CD4-positive, alpha-beta T cell treated with Interleukin-6 for 4 hours (primary cell): ENCODE measurements at places on chromosomes 11 and 22.
A peak's percentile ranks its signal among the peaks of the same experiment; 100 is the strongest.

GRCh38 chr22:24595228-24595627 is 2.4 kb upstream of the LRRC75B start:
- no peak for DNase-seq

DNA sequence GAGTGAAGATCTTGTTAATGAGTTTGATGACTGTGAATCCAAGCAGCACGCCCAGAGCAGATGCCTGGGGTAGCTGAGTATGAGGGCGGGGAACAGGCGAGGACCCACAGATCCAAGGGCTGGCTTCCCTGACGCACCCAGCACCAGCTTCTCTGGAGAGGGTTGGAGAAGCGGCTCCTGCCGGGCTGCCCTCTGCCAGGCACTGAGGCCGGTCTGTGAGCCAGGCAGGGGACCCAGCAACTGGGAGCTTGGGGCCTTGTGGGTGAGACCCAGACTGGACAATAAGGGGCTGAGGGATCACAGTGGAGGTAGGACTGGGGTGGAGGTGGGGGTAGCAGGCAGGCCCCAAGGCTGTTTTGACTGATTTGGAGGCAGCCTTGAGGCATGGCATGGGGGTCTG is 8.6 kb upstream of the SYT12 start:
- no peak for DNase-seq

DNA sequence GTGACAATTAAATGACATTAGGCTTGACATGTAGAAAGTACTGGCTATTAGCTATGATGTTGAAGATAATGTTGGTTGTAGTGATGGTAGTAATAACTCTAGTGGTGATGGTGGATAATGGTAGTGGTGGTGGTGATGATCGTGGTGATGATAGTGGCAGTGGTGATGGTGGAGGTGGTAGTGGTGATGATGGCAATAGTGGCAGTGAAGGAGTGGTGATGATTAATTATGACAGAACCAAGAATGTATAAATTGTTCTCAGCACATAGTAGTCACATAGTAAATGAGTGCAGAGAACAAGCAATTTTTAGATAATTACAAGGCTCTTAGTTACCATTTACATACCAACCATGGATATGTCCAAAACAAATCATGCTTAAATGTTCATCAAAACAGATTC is 5.3 kb upstream of the CD44 start:
- no peak for DNase-seq

DNA sequence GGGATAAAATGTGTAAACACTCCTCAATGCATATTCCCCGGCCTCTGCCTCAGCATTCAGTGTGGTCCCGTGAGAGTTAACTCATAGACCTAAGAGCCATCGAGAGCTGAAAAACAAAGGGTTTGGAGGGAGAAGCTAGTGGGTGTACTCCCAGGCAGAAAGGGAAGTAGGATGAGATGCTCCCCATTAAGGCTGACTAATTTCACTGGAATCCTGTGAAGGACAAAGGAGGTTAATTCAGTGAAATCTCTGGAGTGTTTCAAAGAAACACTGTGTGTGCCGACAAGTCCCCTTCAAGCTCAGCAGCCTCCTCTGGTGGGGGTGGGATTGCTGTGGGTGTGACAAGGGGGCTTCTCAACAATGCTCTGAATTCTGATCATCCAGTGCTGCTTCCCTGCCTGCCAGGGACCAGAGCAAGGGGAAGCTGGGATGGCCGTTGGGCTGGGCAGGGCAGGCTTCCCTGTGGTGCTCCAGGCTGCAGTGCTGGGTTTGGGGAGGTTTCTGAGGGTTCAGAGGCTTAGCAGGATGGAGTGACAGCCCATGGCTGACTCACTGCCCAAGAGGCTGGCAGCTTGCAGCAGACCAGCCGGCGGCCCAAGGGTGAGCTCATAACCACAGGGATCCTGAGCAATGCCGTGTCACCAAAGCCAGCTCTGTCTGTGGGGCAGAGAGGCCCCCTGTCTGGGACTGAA is 61.4 kb upstream of the BMAL1 start:
- peak; percentile 13 for DNase-seq

DNA sequence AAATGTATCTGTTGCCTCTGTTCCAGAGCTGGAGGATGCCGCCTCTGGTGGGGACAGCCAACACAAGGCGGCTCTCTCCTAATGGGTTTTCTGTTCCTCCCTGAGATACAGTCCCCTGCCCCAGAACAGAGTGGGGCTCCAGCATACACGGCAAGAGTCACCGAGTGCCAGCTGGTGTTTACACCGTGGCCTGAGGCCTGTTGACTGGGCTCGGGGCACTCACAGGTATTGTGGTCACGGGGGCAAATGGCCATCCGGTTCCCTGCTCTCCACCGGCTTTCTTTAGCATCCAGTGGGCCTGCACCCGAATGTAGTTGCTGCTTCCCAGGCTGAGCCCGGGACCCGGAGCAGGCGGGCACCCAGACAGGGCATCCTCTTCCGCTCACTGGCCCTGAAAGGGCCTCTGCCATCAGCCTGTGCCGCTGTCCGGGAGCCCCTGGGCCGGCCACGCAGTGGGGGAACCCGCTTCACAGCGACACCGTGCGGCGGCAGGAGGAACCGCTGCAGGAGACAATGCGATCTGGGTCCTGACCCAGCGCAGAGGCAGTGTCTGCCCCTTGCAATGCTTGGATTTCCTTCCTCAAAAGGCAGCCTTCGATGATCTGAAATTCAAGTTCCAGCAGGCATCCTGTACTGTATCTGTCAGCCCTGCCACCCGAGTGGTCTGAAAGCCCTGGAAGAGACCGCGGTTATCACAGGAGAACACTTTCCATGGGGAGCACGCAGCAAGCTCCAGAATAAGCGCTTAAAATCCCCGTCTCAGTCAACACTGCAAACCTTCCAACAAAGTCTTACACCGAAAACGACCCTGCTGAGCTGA is 859 bp upstream of the KRTAP5-5 start:
- peak; percentile 65 for DNase-seq

DNA sequence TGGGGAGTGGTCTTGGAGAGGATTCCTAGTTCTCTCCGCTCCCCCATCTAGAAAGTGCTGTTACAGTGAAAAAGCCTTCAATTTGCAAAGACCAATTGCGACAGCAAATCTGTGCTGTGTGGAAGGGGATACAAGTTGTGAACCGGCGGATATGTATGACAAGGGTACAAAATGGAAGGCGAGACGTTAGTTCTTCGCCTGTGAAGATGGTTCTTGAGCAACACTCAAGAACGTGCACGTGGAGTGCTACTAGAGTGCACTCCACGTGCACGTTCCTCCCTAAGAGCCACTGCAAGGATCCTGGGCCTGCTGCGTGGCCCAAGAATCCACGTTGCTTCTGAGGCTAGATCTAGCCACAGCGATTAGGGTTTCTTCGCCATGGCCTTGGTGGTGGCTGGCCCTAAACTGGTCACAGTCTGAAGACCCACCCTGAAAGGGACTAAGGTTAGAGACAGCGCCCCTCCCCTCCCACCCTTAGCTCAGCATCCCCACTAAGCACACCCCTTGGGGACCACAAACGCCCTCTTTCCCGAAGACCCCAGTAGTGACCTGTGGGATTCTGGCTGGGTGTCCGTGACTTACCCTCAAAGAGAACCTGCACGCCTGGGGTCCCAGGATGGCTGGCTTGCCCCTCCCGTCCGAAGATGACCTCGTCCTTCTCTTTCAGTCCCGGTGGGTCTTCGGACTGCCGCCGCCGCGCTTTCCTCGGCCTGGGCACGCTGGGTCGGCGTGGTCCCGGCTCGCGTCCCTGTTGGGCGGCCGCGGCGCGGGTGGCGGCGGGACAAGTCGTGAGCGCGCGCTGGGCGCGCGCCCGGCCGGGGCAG is 519 bp upstream of the PDE3B start:
- peak; percentile 16 for DNase-seq

- no peak for DNase-seq
Measured at GRCh38 chr11:103773059-103773458, 263.4 kb upstream of the DDI1 start.
